Activated naive CD8-positive, alpha-beta T cell treated with anti-CD3 and anti-CD28 coated beads, Interleukin-2, amount 10 ng/mL, durations not matched to agents 7 days and 5 days (primary cell): ENCODE measurements at places on chromosomes 2 and 18. TPM values are rescaled to one million over a fixed set of nuclear protein-coding genes. Genes with fewer than 3 reads are reported as not detected.

DNA sequence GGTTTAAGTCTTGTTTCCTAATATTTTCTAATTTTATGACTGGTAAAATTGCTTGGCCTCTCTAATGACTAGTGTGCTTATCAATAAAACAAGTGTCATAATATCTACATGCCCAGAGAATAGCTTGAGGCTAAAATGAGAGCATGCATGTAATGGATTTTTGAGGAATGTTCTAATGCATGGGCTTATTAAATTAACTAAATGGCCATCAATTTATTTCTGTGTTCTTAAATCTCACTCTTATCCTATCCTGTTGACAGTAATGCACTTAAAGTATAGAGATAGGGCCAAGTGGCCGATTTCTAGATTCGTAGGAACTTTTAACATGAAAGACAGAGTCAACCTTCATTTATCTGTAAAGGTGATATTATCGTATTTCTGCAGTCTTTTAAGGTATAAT lies 252.4 kb upstream of the COL3A1 start:
- H3K36me3 ChIP-seq, result no peaks in the 10 kb centered on the region
- H3K4me1 ChIP-seq, result no peaks in the 10 kb centered on the region
- no peak for DNase-seq
- H3K27me3 ChIP-seq, result no peaks in the 10 kb centered on the region

- H3K4me3 ChIP-seq, result no peak overlapping the region
- no peak for DNase-seq
- no peaks in the 10 kb centered on the region for H3K4me1 ChIP-seq
- H3K36me3 ChIP-seq, result no peaks in the 10 kb centered on the region
- no peak overlapping the region for H3K27ac ChIP-seq
Measured at GRCh38 chr2:140801311-140801710, 1329.5 kb downstream of the LRP1B start.

GRCh38 chr2:55109219-55109891 lies 59.1 kb upstream of the RTN4 start:
- no peak for DNase-seq
- no peaks in the 10 kb centered on the region for H3K27me3 ChIP-seq
- no peaks in the 10 kb centered on the region for H3K4me1 ChIP-seq
- H3K36me3 ChIP-seq, result no peaks in the 10 kb centered on the region
- no peak overlapping the region for H3K27ac ChIP-seq

- no peak for DNase-seq
- H3K27me3 ChIP-seq, result no peaks in the 10 kb centered on the region
- peaks cover 16% of the 10 kb centered on the region for H3K36me3 ChIP-seq
- no peak overlapping the region for H3K4me3 ChIP-seq
- H3K27ac ChIP-seq, result no peak overlapping the region
Measured at GRCh38 chr18:42047721-42048120, 92.7 kb downstream of the PIK3C3 start.

The C1QL2 gene
- not detected for total RNA-seq

DNA sequence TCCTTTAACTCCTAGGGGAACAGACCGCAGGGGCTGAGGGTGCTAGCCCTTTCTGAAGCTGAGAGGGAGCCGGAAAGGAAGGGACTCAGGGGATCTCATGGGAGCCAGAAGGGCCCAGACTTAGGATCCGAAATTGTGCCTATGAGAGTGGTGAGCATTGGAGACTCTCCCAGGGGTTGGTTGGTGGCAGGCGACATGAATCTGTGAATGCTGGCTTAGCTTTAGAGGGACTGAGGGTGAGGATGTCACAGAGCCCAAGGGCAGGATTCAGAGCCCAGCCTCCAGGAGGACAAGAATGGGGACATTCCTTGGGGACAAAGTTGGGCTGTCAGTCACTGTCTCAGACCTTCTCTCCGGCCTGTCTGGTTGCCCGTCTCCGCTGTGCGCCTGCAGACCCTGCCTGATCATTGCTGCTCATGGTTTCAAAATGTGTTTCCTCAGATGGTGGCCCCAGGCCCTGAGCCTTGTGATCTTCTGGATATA lies 17.5 kb downstream of the GNLY start:
- no peak overlapping the region for H3K27ac ChIP-seq
- peaks cover 3% of the 10 kb centered on the region for H3K27me3 ChIP-seq
- H3K4me1 ChIP-seq, result peaks cover 39% of the 10 kb centered on the region
- DNase-seq, result no peak
- H3K4me3 ChIP-seq, result no peak overlapping the region

DNA sequence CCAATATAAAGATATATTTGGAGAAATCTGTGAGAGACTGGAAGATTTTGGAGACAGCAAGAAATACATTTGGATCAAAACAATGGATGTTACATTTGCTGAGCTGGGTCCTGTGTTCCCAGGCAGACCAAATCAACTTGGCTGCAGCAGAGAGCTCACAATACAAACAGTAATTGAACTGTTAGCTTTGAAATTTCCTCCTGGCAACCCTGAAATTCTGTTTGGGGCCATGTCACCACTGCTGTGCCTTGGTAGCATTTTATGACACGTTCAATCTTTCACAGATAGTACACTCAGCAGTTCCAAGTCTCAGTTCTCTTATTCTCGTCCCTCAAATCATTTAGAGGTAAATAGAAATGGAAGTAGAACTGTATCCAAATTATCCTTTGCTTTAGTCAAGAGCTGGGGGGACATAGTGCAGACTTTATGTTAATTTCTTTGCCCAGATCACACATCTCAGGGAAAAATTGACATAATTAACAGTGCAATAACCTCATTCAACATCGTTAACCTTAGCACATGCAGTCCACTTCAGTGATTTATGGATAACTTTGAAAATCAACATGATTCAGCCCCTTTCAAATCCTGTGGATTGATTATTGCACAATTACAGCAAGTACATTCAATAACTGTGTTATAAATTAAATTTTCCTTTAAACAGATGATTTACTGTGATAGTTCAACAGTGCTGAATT lies 277.4 kb upstream of the MC4R start:
- H3K36me3 ChIP-seq, result no peaks in the 10 kb centered on the region
- H3K4me3 ChIP-seq, result no peak overlapping the region
- H3K27ac ChIP-seq, result no peak overlapping the region
- DNase-seq, result no peak
- no peaks in the 10 kb centered on the region for H3K27me3 ChIP-seq
- no peaks in the 10 kb centered on the region for H3K4me1 ChIP-seq

- no peaks in the 10 kb centered on the region for H3K36me3 ChIP-seq
- H3K27ac ChIP-seq, result no peak overlapping the region
- no peak for DNase-seq
- no peaks in the 10 kb centered on the region for H3K27me3 ChIP-seq
- H3K4me3 ChIP-seq, result no peak overlapping the region
Measured at GRCh38 chr2:163703386-163703785, 32.4 kb downstream of the FIGN start.

DNA sequence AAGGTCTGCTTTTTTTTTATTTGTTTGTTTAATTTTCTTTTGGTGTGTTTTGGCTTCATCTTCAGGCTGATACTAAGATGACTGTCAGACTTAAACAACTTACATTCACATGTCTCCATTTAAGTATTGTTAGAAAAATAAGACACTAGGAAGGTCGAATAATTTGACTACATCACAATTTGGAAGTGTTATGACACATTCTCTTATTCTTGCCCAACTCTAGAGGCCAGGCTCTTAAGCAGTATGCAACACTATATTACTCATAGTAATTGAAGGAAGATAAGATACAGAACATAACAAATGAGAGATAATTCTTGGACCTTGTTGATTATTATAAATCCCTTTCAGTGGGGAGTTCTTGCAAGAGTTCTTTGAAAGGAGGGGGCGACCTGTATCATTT lies 295.3 kb upstream of the COL3A1 start:
- H3K4me1 ChIP-seq, result no peaks in the 10 kb centered on the region
- no peaks in the 10 kb centered on the region for H3K27me3 ChIP-seq
- DNase-seq, result no peak
- H3K27ac ChIP-seq, result no peak overlapping the region
- H3K4me3 ChIP-seq, result no peak overlapping the region

- no peak overlapping the region for H3K4me3 ChIP-seq
- H3K27ac ChIP-seq, result no peak overlapping the region
- H3K27me3 ChIP-seq, result peaks cover 2% of the 10 kb centered on the region
- no peak for DNase-seq
Measured at GRCh38 chr2:240637116-240637900, 12.0 kb downstream of the GPR35 start.

GRCh38 chr2:200342654-200343053 lies 36.2 kb downstream of the SPATS2L start:
- peaks cover 15% of the 10 kb centered on the region for H3K36me3 ChIP-seq
- H3K27ac ChIP-seq, result no peak overlapping the region
- peaks cover 15% of the 10 kb centered on the region for H3K4me1 ChIP-seq
- H3K27me3 ChIP-seq, result no peaks in the 10 kb centered on the region
- DNase-seq, result no peak
- H3K4me3 ChIP-seq, result no peak overlapping the region

DNA sequence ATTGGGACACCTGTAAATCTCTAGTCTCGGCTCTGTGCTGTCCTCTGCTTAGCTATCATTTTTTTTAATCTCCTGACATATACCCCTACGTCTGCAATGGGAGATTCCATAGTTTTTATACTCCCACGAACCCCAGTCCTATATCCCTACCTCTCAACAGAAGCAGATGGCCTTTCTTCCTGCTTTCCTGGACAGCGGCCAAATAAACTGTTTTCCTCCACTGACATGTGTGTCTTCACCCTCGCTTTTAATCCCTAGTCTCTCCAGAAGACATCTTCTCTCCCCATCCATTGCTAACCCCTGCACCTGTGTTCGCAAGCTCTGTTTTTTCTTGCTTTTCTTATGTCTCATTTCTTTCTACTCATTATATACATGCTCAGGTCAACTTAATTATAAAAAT lies 395.4 kb downstream of the EPHA4 start:
- H3K36me3 ChIP-seq, result no peaks in the 10 kb centered on the region
- no peak overlapping the region for H3K27ac ChIP-seq
- H3K27me3 ChIP-seq, result no peaks in the 10 kb centered on the region
- no peaks in the 10 kb centered on the region for H3K4me1 ChIP-seq

GRCh38 chr2:35852-36251 lies 10.5 kb downstream of the FAM110C start:
- peaks cover 16% of the 10 kb centered on the region for H3K27me3 ChIP-seq
- peaks cover 14% of the 10 kb centered on the region for H3K4me1 ChIP-seq
- H3K4me3 ChIP-seq, result no peak overlapping the region
- no peak overlapping the region for H3K27ac ChIP-seq
- H3K36me3 ChIP-seq, result peaks cover 2% of the 10 kb centered on the region

GRCh38 chr18:33596178-33596854 lies 18.3 kb downstream of the ASXL3 start:
- H3K27ac ChIP-seq, result no peak overlapping the region
- peaks cover 1% of the 10 kb centered on the region for H3K27me3 ChIP-seq
- no peaks in the 10 kb centered on the region for H3K36me3 ChIP-seq
- no peak overlapping the region for H3K4me3 ChIP-seq
- H3K4me1 ChIP-seq, result no peaks in the 10 kb centered on the region

The DSC3 gene
- not detected for total RNA-seq

GRCh38 chr18:13370995-13371625 lies 152.6 kb downstream of the LDLRAD4 start:
- peaks cover 29% of the 10 kb centered on the region for H3K4me1 ChIP-seq
- no peaks in the 10 kb centered on the region for H3K27me3 ChIP-seq
- no peak overlapping the region for H3K4me3 ChIP-seq
- no peaks in the 10 kb centered on the region for H3K36me3 ChIP-seq

The CCBE1 gene
- not detected for total RNA-seq
